MCF 10A (cell line): ENCODE measurements at places on chromosomes 3 and 15.

- no peak for DNase-seq
Measured at GRCh38 chr3:155312781-155313180, 19.3 kb upstream of the STRIT1 start.

GRCh38 chr15:31511707-31512310 is 185.2 kb downstream of the KLF13 start:
- no peak for DNase-seq

DNA sequence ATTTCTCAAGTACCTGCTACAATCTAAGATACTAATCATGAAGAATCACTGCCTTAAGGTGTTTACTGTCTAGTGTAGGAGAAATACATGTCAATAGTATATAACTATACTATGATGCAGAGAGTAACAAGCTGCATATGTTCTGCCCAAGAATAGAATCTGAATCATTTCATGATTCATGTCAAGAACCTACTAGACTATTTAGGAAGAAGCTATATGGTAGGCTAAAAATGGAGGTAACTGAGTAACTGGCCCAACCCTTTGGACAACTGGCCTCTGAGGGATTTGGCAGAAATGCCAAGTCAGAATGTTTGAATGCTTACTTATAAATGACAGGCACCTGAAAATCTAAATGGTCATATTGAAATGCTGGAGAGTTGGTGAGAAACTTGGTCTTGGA is 59.9 kb upstream of the DGKG start:
- peak; percentile 23 for DNase-seq

DNA sequence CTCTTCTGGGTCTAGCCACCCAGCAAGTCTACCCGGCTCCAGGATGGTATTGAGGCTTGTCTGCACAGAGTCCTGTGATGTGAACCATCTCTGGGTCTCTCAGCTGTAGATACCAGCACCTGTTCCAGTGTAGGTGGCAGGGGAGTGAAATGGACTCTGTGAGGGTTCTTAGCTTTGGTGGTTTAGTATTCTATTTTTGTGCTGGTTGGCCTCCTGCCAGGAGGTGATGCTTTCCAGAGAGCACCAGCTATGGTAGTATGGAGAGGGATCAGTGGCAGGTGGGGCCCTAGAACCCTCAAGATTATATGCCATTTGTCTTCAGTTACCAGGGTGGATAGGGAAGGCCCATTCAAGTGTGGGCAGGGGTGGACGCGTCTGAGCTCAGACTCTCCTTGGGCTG is 283.4 kb upstream of the LYSMD4 start:
- no peak for DNase-seq

GRCh38 chr15:69852916-69853315 is 244.8 kb downstream of the TLE3 start:
- DNase-seq: no peak
